ENCODE measurements at places on chromosomes 4 and X.
A peak's percentile ranks its signal among the peaks of the same experiment; 100 is the strongest.

GRCh38 chr4:183873409-183874185, 31.5 kb upstream of the STOX2 start:
- DNase-seq, result no peak

GRCh38 chrX:63250253-63250868, 100.8 kb downstream of the SPIN4 start:
- DNase-seq, result peak; percentile 85

- no peak for DNase-seq
Observed at GRCh38 chrX:115487608-115488007, 73.4 kb upstream of the PLS3 start.

DNA sequence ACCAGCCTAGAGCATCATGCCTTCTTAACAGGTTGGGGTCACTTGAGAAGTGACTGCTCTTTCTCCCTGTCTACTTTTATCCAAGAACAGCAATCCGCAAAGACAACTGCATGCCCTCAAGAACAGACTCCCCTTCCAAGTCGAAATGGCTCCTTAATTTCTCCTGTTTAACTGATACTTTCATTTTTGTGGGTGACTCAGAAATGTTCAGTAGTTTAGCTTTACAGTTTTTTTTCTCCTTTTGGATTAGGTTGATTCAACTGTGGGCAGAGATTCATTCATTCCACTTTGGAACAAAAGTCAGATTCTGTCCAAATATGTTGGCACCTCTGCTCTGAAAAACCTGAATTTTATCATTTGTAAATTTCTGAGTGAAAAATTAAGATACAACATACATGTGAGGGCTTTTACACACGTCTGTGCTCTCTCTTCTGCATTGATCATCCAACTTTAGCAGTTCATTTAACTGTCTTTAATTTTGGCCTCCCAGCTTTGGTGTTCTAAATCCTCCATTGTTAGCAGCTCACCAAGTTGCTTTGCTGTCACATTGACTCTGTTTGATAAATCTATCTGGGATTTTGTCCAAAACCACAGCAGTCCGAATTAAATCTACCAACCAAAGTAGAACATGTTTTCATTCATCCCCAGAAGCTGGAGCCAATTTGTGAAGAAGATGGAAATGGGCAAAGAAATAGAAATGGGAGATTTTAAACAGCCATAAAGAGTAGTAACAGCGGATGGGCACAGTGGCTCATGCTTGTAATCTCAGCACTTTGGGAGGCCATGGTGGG, 50.0 kb downstream of the HOPX start:
- no peak for DNase-seq

DNA sequence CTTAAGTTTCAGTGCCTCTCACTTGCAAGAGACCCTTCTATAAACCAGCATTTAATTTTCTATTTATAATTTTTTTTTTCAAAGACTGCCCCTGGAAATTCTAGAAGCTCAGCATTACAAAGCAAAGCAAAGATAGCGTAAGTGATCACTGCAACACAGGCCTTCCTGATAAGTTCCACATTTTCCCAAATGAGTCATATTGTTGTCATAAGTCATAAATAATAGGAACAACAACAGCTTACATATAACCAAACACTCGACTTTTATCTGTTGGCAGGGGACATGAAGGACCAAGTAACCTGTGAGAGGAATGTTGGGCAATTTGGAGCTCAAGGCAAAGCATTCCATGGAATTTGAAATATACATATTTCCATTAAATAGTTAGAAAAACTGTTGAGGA, 815.5 kb downstream of the DMD start:
- no peak for DNase-seq

GRCh38 chrX:10685923-10686595, 65.7 kb upstream of the MID1 start:
- DNase-seq, result no peak

GRCh38 chr4:14701896-14702295, 300.4 kb upstream of the CPEB2 start:
- DNase-seq, result no peak

GRCh38 chr4:138982754-138983153, 32.8 kb upstream of the NOCT start:
- peak; percentile 22 for DNase-seq

- peak; percentile 58 for DNase-seq
Observed at GRCh38 chrX:16930392-16930791, 16.1 kb upstream of the REPS2 start.

DNA sequence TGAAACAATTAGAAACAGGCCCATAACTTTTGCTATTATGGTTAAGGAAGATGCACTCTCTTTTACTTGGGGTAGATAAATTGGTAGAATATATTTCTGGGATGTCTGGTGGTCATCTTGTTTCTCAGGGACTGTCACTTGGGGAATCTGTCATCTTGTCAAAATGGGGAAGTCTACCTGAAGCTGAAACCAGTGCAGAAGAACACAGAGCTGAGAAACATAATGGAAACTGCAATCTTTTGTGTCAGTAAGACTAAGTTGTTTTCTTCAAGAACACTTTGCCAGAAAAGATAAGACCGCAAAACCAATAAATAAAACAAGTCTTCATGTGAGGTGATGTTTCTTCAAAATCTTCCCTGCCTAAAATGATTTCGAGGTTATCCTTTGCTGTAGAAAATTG, 92.0 kb downstream of the NAA11 start:
- no peak for DNase-seq

DNA sequence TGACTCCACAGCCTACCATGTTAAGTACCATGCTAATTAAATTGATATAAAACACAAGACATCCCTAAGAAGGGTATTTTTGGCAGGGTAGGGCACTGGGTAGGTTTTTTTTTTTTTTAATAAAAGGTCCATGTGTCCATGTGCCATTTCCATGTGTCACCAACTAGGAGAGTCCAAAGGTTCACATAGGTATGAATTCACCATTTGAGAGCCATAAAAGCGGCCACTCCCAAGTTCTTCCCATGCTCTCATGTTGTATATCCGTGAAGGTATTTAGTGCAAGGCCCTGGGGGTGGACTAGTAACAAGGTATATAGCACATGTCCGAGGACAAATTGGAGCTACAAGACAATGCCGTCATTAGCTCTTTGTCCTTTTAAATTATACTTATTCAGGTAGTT, 107.3 kb downstream of the PDE5A start:
- DNase-seq, result no peak

GRCh38 chr4:151810476-151810875, 49.7 kb upstream of the GATB start:
- DNase-seq, result no peak

- peak; percentile 29 for DNase-seq
Observed at GRCh38 chr4:89158884-89159503, 47.7 kb downstream of the TIGD2 start.

- no peak for DNase-seq
Observed at GRCh38 chrX:153338836-153339235, 4.9 kb downstream of the ZNF275 start.

GRCh38 chr4:81455897-81456296, 15.8 kb downstream of the RASGEF1B start:
- no peak for DNase-seq

DNA sequence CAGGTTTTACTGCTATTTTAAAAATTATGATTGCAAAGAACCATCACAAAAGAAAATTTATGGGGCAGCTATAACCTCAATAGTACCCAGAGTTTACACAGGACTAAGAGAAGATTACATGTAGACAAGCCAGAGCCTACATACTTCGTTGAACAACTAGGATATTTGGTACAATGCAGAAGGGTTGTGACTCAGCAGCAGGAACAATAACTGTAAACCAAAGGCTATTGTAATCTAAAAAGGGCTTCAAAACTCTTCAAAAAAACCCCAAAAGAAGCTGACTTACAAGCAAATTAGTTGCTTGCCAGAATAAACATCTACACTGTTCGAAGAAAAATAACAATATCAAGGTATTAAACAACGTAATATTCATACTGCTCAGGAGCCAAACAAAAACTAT, 618.0 kb downstream of the STPG2 start:
- no peak for DNase-seq

DNA sequence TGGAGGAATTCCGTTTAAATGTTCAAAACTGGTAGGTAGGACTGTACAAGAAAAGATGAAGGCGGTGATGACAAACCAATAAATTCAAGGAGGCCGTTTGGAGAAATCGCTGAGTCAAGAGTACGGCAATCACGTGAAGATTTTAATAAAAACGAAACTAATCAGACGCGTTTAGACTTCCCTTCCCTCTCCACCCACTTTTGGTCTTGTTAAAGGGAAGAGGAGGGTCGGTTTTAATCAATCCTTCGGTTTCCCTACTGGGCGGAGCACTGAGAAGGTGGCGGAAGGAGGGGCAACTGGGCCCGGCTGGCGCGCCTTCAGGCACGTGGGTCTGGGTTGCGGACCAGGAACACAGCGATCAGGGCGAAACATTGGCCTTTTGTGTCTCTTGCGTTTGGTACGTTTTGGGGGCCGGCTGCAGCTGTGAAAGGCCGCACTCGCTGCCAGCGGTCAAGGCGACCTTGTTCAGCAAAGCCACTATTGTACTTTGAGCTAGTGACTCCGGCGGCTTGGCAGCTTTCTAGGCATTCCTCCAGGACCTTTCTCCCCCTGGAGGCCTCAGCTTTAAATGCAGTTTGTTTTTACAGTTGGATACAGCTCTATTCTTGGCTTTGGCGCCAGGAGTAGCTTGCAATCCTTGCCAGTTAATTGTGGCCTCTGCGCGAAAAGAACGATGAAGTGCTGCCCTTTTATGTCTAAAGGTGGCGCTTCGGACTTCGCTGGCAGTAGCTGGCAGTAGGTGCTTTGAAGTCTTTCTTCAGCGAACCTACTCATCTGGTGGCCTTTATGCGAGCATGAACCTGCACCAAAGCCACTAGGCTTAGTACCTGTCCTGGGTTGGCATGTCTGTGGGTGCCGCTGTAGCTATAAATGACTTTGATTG, 16.8 kb upstream of the LAMP2 start:
- DNase-seq, result peak; percentile 94

GRCh38 chr4:99117876-99118693, 26.0 kb downstream of the ADH4 start:
- DNase-seq, result no peak

GRCh38 chr4:80101071-80101791, 28.2 kb upstream of the ANTXR2 start:
- no peak for DNase-seq

GRCh38 chr4:6727081-6727942, 11.3 kb downstream of the BLOC1S4 start:
- peak; percentile 44 for DNase-seq

GRCh38 chrX:73457306-73457705, 10.5 kb downstream of the CDX4 start:
- no peak for DNase-seq

GRCh38 chr4:15714141-15714540, 11.3 kb downstream of the BST1 start:
- DNase-seq, result no peak

- DNase-seq, result peak; percentile 25
Observed at GRCh38 chrX:44305921-44306320, 37.6 kb downstream of the EFHC2 start.

DNA sequence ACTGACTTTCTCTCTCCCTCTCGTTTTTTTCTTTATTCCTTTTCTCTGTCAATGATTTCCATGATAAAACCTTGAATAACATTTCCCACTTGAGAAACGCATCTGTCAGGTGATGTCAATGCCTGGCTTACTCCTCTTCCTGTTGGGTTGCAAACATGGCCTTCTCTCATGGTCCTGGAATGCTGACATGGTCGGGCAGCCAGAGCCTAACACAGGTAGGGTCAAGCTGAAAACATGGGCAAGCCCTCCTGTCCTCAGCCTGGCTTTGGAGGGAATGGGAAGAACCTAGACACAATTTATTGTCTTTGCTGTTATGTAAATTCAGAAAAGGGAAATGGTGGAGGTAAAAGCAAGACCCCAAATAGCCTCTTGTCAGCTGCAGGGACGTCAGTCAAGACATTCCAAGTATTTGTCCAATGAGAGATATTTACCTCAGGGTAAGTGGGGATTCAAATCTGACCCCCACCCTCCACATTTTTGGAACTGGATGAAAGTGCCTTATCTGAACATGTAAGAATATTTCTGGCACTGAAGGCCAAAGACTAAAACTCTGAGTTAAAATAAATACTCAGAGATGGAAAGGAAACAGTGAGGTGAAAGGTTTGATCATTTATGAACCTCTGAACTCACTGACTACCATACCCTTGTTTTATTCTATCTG, 473.8 kb downstream of the SPRY1 start:
- DNase-seq, result peak; percentile 27

- no peak for DNase-seq
Observed at GRCh38 chrX:153974003-153974725, 1.6 kb downstream of the TMEM187 start.

- DNase-seq, result no peak
Observed at GRCh38 chr4:773214-773613, 52.7 kb downstream of the CPLX1 start.

- peak; percentile 50 for DNase-seq
Observed at GRCh38 chr4:65798498-65799127, 128.3 kb upstream of the EPHA5 start.

DNA sequence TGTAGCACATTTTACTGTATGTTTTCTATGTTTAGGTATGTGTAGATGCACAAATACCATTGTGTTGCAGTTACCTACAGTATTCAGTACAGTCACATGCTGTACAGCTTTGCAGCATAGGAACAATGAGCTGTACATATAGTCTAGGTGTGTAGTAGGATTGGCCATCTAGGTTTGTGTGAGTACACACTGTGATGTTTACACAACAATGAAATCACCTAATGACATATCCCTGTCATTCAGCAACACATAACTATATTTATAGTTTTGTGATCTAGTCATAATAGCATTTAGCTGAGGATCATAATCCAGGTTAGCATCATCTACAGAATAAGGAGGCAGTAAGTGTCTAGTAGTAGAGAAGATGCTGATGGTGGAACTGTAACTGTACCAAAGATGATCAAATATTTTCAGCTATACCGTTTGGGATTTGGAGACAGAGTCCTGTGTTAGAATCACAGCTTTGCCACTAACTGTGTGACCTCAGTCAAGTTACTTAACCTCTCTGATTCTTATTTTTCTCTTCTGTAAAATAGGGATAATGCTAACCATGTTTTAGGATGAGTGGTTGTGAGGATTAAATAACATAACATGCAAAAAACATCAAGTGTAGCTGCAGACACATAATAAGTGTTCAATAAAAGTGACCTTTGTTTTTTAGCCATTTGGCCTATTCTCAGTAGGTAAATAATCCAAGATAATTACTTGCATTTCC, 73.3 kb downstream of the LIMCH1 start:
- DNase-seq, result no peak

- DNase-seq, result no peak
Observed at GRCh38 chrX:72005046-72005445, 94.4 kb downstream of the NHSL2 start.

DNA sequence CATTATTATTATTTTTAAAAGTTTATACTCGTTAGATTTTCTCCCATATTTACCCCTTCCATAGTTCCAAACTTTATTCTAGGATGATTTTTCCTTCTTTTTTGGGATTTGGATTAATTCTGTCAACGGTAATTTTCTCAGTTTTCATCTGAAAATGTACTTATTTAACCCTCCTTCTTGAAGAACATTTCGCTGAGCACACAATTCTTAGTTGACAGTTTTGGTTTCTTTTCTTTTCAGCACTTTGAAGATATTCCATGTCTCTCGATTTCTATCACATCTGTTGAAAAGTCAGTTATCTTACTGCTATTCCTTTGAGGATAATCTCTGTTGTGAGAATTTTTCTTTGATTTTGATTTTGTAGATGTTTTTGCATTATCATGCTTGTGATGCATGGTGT, 85.2 kb downstream of the SCLT1 start:
- DNase-seq, result no peak

Measured in mesendoderm (in vitro differentiated cells).